Right cardiac atrium (tissue), 5 donors: ENCODE measurements at places on chromosomes 13 and 19. TPM values are rescaled to one million over a fixed set of nuclear protein-coding genes. Genes with fewer than 3 reads are reported as not detected.

The NALCN gene
- polyA plus RNA-seq, result 5.2 TPM

The SMARCA4 gene
- 39.7 TPM for polyA plus RNA-seq

The MYO16 gene
- polyA plus RNA-seq, result 1.00 TPM

The CLDN10 gene
- 0.50 TPM for polyA plus RNA-seq

The PPP2R1A gene
- 235 TPM for polyA plus RNA-seq

The CEACAM8 gene
- polyA plus RNA-seq, result not detected
